Natural killer cell treated with Interleukin-12 subunit alpha and Interleukin-12 subunit beta and Interleukin-15 and Interleukin-18, amount 100 ng/mL, for 72 hours (primary cell): ENCODE measurements at places on chromosomes 7 and 10. TPM values are rescaled to one million over a fixed set of nuclear protein-coding genes. Genes with fewer than 3 reads are reported as not detected.

DNA sequence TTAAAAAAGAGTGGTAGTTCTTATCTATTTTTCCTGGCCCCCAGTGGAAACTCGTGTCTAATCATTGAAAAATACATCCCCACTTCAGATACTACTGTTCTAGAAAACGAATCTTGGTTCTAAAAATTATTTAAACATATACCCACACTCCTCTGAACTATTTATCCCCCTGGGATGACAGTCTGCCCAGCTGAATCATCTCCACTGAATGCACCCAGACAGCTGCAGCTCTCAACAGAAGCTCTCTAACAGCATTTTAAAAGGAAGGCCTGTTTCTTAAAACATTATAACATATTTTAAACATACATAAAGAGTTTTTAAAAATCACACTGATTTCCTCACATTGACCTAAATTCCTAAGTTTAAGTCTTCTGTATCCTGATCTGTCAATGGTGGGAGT is 544.6 kb upstream of the PHF14 start:
- no peaks in the 10 kb centered on the region for H3K36me3 ChIP-seq
- H3K4me3 ChIP-seq: no peak overlapping the region
- H3K27me3 ChIP-seq: no peaks in the 10 kb centered on the region
- no peaks in the 10 kb centered on the region for H3K4me1 ChIP-seq
- no peak overlapping the region for H3K27ac ChIP-seq

The C10orf62 gene
- not detected for total RNA-seq

DNA sequence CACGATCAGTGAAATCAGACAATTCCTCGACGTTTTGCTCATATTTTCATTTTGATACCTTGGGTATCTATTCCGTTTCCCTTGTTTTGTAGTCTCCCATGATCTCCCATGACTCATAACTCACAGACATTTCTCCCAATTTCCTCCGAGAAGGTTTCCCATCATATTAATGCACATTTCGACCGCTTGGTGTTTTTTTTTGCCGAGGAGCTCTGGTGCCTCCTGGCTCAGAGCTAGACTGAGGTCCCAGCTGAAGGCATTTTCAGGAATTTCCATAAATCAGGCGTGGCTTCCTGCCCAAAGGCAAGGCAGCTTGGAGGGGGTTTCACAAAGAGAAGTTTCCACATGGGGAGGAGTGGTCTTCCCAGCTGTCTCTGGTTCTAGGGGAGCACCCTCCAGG is 148.2 kb upstream of the TNS3 start:
- peaks cover 13% of the 10 kb centered on the region for H3K27me3 ChIP-seq
- H3K36me3 ChIP-seq: no peaks in the 10 kb centered on the region
- H3K4me3 ChIP-seq: no peak overlapping the region
- H3K4me1 ChIP-seq: no peaks in the 10 kb centered on the region

The OPALIN gene
- not detected for total RNA-seq
